Stimulated activated effector memory CD8-positive, alpha-beta T cell treated with anti-CD3 and anti-CD28 coated beads, Interleukin-12 subunit alpha, Interleukin-12 subunit beta, amount 100 ng/mL, for 72 hours (primary cell): ENCODE measurements at places on chromosomes 2 and 18.

- DNase-seq: no peak
Observed at GRCh38 chr2:193103064-193103463, 908.3 kb upstream of the TMEFF2 start.

GRCh38 chr2:226125176-226125883 is 674.3 kb downstream of the IRS1 start:
- no peak for DNase-seq

DNA sequence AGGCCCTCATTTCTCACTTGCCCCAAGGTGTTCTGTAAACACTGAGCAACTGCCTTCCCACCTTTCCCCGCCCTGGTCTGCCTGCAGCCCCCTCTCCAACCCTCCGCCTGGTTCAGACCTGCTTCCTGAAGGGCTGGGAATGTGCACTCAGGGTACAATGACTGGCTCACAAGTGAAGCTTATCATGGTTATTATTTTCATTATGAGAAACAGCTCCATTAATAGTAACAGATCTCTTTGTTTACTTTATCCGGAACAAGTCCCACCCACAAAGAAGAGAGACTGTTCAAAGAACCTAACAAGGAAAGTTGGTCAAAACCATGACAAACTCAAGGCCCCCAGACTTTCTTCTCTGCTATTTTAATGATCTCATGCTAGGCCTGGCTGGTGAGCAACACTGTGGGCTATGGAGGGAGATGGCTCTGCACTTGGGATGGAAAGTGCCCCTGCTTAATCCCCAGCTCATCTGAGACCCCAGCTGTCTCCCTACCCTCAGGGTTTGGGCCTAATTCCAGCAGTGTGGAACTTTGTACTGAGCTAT is 36.7 kb downstream of the ARHGAP25 start:
- DNase-seq: peak; percentile 57

DNA sequence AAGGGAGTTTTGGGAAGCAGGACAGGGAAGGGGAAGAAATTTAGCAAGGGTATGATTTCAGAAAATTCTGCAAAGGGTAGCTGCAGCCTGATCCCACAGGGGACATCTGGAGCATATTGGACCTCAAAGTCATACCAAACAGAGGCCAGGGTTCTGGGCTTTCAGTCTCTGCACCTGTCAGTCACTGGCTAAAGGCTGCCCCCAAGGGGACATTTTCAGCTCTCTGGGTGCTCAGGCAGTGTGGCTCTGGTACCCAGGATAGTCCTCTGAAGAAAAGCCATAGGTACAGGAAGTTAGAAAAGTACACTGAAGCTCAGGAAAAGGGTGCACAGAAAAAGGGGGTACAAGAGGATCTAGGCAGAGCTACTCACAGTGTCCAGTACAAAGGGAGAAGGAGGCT is 149.2 kb downstream of the INSIG2 start:
- peak; percentile 8 for DNase-seq

GRCh38 chr18:49476664-49477411 is 10.2 kb downstream of the C18orf32 start:
- DNase-seq: no peak

DNA sequence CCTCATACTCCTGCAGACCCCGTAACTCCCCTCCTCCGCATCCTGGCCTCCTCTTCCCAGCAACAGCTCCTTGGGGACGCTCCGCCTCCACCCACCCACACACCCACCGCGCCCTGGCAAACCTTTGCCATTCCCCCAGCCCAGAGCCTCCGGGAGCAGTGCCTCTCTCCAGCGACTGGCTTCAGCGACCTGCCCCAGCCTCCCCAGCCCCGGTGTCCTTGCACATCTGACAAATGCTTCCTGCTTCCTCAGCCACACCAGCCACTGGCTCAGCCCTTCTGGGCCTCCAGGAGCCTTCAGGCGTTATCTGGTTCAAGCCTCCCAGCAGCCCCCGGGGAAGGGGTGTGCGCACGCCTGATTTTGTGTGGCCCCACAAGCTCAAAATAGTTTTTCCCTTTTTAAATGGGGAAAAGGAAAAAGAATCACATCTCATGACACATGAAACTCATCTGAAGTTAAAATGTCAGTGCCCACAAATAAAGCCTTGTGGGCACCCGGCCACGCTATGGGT is 14.2 kb downstream of the ESPNL start:
- no peak for DNase-seq

DNA sequence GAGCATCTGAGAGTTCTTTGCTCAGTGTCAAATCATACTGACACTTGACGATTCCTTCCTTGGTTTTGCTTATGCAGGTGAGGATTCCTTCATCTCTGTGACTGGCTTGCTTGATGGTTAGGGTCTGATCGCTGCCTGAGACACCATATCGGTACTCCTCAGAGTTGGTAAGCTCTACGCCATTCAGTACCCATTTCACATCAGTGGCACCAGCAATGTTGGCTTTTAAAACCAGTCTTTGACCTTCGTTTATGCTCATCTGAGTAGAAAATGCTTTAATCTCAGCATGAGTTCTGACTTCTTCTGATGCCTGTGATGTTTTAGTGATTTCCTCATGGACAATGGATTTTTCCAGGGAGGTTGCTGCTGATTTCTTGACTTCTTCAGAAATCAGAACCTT is 48.4 kb downstream of the PLEKHA3 start:
- DNase-seq: peak; percentile 30
